ENCODE measurements at places on chromosomes 7 and 10.

- DNase-seq: peak; percentile 56
These were observed 19.8 kb upstream of the PRRT4 start for GRCh38 chr7:128381161-128381821.

DNA sequence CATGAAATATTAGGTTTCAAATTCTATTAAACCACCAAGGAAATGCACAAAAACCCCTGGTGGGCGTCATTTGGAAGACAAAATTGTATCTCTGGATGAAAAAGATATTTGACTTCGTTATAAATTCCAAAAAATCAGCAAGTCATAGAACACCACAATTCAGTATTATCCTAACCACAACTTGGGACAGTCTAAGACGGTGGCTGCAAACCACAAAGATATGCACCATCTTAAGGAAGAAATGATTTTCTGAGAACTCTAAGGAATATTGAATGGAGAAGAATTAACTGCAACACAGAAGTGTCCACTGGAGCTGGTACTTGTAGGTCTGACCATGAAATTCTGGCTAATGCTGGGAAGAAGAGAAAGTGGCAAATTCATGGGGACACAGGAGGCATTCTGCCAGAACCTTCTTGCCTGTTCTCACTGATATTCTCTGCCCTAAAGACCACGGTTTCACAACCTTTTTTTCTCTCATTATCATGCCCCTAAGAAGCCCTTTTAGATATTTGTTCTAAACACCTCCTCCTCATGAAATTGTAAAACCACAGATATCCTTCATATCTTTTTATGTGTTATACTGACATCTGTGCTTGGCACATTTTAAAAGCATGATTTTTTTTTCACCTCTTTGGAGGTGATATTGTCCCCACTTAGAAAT lies 92.9 kb downstream of the SFMBT2 start:
- no peak for DNase-seq

DNA sequence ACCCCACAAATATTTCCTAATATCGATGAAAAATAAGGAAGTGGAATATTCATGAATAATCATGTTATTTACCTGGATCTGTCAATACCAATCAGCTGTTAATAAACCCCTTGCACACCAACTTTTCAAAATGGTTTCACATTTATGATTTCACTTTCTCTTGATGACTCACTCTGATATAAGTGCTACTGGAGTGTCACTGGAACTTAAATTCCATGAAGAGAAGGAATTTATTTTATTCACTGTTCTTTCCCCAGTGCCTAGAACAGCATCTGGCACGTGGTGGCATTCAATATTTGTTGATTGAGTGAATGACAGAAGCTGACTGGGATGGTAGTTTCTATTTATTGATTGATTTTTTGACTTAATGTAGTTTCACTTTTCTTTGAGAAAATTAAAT lies 3.5 kb upstream of the ENO4 start:
- no peak for DNase-seq

DNA sequence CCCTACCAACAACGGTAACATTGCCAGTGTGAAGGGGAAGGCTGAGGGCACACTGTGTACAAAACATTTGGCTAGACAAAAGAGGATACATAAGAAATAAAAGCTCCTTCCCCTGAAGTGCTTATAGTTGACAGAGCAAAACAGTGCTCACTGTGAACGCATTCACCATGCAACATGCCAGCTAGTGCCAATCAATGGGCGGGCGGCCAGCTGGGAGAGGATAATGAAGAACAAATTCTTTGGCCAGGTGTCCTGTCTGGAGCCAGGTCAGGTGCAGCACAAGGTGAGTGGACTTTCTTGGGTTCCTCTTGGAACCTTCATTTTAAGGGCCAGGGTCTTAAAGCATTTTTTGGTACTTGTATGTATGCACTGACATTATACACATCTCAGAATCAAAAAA lies 106.1 kb downstream of the ICA1 start:
- DNase-seq: no peak

GRCh38 chr7:47170516-47170915 lies 411.4 kb downstream of the TNS3 start:
- DNase-seq: no peak

DNA sequence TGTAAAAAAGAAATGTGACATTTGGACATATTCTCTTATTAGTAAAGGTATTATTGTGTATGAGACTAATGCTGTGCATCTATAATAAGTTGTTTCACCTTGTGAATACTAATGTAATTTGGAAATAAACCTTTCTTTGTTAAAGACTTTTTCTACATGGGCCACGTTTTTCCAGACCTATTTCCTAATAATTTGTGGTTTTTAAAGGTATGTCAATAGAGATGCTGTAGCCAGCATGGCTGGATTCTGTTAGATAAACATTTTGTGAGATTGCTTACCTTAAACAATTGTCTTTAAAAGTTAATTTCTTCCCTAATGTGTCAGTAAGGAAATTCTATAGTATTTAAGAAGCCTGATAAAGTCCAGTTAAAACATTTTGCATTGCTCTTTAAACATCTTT lies 56.0 kb downstream of the KAT6B start:
- no peak for DNase-seq

DNA sequence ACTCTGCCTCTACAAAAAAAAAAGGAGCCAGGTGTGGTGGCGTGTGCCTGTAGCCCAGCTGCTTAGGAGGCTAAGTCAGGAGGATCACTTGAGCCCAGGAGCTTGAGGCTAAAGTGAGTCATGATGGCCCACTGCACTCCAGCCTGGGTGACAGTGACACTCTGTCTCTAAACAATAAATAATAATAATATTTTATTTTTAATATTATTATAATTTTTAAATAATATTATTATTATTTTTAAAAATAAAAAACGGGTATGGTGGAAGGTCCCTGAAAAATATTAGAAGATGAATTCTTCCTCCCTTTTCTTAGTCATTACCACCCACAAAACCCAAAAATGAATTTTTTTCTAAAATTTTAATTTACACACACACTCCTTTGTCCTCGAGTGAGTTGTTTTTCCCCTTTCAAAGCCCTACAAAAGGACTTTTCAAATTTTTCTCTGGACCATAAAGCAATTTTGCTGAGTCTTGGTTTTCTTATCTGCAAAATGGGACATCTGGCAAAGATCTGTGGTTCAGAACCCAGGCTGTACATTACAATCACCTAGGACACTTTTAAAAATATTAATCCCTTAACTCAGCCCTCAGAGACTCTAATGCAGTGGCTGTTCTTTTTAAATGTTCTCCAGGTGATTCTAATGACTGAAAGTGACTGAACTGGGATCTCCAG lies 174.0 kb upstream of the NEBL start:
- no peak for DNase-seq

- DNase-seq: no peak
These were observed 87.8 kb downstream of the CFAP58 start for GRCh38 chr10:104441329-104442000.

DNA sequence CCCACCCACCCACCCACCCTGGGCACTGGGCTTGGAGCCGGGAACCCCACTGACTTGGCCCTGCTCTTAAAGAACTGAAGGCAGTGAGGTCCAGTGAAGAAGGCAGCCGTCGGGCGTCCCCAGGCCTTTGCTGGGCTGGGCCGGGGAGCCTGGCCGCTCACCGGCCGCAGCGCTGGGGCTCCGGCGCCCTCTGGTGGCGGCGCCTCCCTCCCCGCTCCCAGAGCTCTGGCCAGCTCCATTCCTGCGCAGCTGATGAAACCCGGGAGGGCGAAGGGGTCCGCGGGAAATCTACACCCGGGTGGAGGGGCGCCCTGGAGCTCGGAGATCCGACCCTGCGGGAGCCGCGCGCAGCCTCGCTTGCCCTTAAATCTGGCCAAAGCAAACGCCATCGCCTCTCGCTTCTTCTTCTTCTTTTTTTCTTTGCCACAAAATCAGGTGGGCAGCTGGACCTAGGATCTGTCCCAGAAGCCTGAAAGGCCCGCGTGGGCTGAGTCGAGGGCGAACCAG lies 1.7 kb upstream of the CXCL12 start:
- DNase-seq: peak; percentile 55

DNA sequence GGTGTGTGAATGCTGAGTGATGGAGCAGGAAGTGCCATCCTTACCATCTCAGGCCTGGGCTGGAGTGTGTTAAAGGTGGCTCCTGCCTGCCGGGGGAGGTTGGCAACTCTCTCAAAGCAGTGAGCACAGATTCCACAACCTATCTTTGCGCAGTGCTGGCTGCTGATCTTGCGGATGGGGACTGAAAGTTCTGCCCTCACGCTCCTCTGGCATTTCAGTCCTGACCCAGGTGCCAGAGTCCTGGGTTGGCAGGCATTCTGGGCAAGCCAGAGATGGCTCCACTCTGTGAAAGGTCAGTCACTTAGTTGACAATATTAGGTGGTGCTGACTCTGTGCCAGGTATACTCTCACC lies 315.5 kb downstream of the RPS24 start:
- no peak for DNase-seq

- DNase-seq: no peak
These were observed 168.9 kb downstream of the SLIT1 start for GRCh38 chr10:97016728-97017473.

GRCh38 chr7:100364480-100364879 lies 6.6 kb downstream of the PILRB start:
- DNase-seq: no peak

DNA sequence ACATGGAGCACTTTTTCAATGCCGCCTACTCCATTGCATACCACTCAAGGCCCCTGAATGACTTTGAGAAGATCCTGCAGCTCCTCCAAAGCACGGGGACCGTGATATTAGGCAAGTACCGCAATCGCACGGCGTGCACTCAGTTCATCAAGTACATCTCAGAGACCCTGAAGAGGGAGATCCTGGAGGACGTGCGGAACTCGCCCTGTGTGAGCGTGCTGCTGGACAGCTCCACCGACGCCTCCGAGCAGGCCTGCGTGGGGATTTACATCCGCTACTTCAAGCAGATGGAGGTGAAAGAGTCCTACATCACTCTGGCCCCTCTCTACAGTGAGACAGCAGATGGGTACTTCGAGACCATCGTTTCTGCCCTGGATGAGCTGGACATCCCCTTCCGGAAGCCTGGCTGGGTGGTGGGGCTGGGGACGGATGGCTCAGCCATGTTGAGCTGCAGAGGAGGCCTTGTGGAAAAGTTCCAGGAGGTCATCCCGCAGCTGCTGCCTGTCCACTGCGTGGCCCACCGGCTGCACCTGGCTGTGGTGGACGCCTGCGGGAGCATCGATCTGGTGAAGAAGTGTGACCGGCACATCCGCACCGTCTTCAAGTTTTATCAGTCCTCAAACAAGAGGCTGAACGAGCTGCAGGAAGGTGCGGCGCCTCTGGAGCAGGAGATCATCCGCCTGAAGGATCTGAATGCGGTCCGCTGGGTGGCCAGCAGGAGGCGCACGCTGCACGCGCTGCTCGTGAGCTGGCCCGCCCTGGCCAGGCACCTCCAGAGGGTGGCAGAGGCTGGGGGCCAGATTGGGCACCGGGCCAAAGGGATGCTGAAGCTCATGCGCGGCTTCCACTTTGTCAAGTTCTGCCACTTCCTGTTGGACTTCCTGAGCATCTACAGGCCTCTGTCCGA lies 12.7 kb upstream of the ATP6V0E2 start:
- DNase-seq: peak; percentile 43

DNA sequence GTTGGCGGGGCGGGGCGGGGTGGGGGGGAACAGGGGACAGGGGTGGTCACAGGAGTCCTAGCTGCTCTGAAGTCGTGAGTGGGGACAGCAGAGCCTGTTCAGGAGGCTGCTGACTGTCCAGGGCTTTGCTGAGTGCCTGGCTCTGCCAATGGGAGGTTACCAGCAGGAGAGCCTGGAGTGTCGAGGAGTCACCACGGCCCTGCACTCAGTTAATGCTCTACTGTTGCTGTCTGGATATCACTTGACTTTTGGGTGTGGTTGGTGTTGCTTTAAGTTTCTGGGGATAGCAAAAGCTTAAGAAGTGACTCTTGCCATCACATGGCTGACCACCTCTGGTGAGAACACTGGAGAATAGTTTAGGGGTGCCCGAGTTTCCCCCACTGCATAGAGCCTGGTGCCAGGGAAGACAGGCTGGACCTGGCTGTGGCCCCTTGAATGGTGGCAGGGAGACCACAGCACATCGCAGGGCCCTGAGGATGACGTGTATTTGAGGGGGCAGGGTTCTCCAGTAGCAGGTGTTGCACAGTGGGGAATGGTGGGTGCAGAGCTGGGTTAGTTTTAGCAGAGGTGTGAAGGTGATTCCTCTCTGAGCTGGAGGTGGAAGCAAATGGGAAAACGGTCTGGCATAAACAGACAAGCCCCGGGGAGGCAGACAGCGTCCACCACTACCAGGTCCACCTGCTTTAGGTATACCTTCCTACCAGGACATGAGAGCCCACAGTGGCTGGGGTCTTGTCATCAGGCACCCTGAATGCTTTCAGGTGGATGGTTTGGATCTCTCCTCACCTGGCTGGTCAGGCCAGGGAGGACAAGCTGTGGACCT lies 54.2 kb upstream of the CAMK2B start:
- no peak for DNase-seq

DNA sequence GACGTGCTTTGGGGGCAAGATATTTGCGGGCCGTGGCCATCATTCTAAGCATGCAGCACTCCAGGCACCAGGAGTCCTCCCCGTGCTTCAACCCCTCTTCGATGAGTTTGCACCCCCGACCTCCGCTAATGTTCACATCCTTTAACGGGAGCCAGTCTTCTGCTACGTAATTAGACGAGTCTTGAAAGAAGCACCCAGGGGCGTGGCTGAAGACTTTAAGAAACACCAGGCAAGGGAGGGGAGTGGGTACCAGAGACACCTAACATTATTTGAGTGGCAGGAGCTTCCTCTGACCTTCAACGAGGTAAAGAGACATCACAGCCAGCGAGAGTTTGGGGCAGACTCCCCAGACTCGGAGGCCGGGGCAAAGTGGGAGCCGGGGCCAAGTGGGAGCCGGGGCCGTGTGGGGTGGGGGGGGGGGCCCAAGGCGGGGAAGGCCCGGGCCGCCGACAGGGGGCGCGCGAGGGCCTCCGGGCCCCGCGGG lies 31.1 kb upstream of the TOMM7 start:
- DNase-seq: no peak

GRCh38 chr10:122560279-122560804 lies at the start of gene DMBT1:
Gene DMBT1, plus strand, starts transcription at chr10:122560754. Its CDS starts 17 bp downstream, at chr10:122560771.
- no peak for DNase-seq

- no peak for DNase-seq
These were observed 248.3 kb downstream of the CDC14C start for GRCh38 chr7:49172639-49173038.

DNA sequence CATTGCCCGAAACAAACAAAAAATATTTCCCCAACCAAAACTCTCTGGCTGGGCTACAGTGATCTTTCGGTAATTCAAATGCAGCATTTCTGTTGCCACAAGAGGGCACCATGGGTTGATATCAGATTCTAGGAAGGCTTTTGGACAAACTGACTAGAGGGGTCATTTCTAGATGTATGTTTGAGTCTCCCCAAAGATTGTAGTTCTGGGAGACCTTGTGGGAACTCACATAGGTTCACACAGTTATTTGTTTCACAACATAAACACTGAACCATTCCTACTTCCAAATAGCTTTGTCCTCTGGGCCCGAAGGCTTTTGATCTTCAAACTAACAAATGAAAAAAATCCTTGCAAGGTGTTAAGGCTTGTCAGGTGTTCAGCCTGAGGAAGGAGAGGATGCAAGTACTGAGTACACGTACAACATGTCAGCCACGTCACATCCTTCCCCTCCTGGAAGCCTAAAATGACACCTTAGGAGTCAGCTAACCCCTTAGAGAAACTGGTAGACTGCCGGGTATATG lies 37.0 kb upstream of the IL15RA start:
- peak; percentile 87 for DNase-seq

Measured in natural killer cell (primary cell).